Activated CD4-positive, CD25-positive, alpha-beta regulatory T cell treated with anti-CD3 and anti-CD28 coated beads, Interleukin-2, amount 50 U/mL, for 16 hours (primary cell): ENCODE measurements at places on chromosomes 1 and 21.

DNA sequence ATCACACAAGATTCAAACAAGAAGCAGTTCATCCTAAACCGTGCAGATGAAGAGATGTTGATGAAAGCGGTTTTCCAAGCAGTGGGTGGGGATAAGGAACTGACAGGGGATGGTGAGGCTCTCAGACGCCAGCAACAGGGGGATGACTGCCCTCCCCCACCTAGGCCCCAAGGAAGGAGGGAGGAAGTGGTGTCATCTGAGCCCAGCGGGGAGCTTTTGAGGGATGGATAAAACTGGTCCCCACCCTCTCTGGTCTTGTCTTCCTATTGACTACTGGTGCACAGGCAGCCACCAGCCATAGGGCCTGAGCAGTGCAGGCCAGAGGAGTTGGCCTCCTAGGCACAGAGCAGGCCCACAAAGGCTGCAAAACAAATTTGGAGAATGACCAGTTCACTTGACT lies 175.5 kb downstream of the HUNK start:
- no peak for DNase-seq

DNA sequence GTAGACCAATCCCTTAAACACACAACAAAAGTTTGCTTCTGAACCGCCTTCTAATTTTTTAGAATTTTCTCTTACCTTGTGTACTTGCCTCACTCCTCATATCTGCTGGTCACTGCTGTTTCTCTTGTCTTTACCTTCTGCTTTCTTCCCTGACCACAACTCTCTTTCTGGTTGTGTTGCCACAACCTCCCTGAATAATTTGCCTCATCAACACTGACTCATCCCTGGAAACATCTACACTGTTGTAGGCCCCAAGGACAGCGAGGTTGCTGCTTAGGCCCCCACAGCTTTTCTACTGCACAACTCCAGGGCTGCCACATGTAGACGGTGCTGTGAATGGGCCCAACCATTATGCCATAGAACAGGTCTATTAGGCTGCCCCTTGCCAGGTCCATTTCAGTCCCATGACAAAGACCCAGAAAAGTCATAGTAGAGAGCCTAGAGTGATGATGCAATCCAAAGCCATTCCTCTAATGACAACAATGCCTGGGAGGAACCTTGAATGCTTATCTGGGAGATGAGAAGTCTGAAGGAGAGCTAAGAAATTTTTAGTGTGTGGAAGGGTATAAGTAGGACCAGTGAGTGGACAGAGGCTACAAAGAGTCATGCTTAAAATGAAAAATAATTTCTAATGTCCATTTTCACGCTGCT lies 36.6 kb upstream of the LCE5A start:
- no peak for DNase-seq

GRCh38 chr1:22207511-22208267 lies 64.8 kb upstream of the WNT4 start:
- no peak for DNase-seq

GRCh38 chr1:119068427-119068826 lies 72.0 kb downstream of the WARS2 start:
- no peak for DNase-seq

DNA sequence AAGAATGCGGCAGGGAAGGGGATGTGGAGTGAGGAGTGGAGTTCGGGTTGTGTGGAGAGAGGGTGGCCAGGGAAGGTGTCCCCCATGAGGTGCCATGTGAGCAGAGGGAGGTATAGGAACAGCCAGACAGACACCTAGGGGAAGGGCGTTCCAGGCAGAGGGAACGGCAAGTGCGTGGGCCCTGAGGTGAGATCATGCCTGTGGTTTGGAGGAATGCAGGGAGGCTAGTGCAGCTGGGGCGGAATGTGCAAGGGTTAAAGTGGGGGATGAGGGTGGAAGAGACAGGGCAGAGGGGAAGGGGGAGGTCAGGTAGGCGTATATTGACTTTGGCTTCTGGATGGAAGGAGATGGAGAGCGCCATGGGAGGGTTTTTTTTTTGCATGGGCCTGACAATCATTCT lies 31.6 kb upstream of the PADI6 start:
- no peak for DNase-seq

- DNase-seq, result no peak
These were observed 78.8 kb downstream of the TRABD2B start for GRCh38 chr1:47918257-47918867.
